ENCODE measurements at places on chromosomes 3 and 15. TPM values are rescaled to one million over a fixed set of nuclear protein-coding genes. Genes with fewer than 3 reads are reported as not detected.

DNA sequence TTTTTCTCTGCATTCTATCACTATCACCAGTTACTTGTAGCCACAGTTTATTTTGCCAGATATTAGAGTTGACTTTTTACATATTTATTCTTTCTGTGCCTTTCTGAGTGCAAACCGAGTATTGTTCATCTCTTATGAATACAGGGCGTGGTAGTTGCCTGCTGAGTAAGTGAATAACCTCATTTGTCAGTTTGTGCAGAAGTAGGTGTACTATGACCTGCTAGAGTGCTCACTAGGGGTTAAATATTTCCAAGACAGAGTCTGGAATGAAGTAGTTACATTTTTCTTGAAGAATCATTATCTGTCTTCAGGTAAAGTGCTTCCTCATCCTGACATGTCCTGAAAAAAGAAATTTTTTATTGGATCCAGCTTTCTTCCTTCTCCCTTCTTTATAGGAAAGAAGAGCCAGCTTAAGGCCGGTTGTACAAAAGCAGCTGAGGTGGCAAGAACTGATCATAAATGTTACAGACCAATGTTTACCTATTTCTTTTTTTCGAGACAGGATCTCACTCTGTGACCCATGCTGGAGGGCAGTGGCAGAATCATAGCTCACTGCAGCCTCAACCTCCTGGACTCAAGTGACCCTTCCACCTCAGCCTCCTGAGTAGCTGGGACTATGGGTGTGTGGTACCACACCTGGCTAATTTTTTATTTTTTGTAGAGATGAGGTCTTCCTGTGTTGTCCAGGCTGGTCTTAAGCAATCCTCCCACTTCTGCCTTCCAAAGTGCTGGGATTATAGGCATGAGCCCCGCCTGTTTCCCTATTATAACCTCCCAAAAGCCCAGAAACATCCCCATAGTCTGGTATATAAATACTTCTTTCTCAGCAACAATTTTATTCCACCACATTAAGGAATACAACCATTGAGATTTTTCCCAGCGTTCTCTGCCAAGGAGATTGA lies 182.5 kb downstream of the TPRG1 start:
- DNase-seq: no peak

GRCh38 chr3:139994891-139995290 lies 59.9 kb downstream of the CLSTN2 start:
- no peak for DNase-seq

Gene TMEM115
- 24.1 TPM for total RNA-seq

GRCh38 chr15:42498212-42499068 lies 3.0 kb downstream of the SNAP23 start:
- no peak for DNase-seq

Gene NR2E3
- total RNA-seq: not detected

- DNase-seq: peak; percentile 21
Measured at GRCh38 chr3:30161375-30161774, 445.0 kb upstream of the TGFBR2 start.

Gene HGD
- total RNA-seq: 7.4 TPM

- DNase-seq: no peak
Measured at GRCh38 chr15:44157679-44158078, 37.4 kb downstream of the FRMD5 start.

Gene LRRC15
- not detected for total RNA-seq

DNA sequence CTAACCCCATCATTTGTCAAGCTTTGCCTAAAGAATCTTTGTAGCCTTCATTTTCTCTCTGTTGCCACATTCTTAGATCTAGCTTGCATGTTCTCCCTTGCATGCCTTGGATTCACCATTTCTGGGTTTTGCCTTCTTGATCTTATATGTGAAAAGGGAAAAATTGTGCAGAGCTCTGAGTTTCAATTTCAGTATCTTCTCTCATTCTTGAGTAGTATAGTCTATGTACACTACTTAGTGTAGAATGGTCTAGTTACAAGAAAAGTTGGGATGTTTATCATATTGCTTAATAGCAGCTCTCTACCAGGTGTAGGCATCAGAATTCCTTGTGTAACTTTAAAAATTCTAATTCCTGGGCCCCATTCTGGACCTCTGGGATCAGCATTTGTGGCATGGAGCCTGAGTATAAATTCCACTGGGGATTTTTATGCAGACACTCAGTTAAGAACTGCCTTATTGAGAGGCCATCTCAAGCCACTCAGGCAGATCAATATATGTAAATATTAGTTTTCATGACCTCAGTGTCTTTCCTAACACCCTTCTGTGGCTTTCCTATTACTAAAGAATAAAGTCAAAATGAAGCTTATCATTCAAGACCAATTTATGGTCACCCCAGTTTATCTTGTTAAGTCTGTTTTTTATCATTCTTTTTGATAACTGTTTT lies 23.4 kb downstream of the GTF2E1 start:
- DNase-seq: no peak

DNA sequence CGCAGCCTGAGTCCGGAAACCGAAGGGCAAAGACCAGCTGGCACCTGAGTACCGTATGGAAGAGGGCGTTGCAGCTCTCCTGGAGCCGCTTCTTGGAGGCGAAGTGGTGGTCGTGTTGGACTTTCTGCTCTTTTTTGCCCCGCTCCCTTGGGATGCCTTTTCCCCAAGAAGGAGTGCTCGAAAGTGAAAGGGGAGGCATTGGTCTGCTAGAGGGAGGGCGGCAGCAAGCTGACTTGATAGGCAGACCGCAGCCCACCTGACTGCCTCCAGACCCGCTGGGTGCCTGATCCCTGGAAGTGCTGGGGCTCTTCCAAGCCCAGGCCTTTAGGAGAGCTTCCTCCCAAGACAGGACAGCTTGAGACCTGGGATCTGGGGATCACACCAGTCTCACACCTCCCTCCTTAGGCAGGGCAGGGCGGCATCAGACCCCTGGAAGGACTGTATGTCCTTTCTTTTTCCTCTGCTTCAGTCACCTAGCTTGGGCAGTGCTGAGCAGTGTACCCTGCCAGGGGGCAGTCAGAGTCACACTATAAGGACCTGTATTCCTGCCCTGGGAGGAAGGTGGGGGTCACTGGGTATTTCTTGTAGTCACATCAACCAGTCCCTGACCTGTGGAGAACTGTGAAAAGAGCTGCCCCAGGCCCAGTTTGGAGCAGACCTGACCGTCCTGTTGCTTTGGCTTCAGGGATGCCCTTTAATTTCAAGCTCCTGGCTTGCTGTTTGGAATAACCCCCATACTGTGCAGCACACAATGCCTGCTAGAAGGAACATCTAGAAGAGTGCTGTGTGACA lies 2.1 kb downstream of the ACVR2B start:
- DNase-seq: peak; percentile 59

- no peak for DNase-seq
Measured at GRCh38 chr3:191808073-191808472, 347.1 kb downstream of the PYDC2 start.

Gene MAGI1
- 36.6 TPM for total RNA-seq

DNA sequence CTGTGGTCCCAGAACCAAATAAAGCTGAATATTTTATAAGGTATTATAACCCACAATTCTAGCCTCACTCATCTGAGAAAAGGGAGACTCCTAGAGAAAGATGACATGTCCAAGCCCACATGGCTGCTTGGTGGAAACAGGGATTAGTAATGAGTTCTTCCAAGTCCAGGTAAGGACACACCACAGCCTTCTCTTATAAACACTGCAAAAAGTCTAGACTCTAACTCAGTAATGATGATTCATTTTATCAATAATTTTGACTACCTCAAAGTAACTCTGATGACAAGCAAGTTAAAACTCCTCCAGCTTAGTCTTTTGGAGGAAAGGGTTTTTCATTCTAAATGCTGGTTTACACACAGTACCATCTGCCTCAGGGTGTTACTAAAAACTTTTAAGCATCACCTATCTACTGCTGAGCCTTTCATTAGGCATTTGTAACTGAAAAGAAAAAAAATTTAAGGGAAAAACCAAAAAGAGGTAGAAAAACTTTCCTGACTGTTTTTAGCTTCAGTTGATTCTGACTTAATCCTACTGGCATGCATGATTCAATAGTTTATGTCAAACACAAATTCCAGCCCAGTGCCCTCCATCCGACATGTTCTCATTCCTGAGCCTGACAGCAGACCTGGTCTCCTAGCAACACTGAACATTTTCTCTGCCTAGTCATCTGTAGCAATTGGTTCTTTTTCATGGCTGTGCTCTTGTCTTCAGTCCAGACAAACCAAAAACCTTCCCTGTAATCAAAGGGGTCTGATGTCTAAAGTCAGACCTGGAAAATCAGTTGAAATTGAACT lies 43.9 kb downstream of the P3H2 start:
- peak; percentile 28 for DNase-seq

DNA sequence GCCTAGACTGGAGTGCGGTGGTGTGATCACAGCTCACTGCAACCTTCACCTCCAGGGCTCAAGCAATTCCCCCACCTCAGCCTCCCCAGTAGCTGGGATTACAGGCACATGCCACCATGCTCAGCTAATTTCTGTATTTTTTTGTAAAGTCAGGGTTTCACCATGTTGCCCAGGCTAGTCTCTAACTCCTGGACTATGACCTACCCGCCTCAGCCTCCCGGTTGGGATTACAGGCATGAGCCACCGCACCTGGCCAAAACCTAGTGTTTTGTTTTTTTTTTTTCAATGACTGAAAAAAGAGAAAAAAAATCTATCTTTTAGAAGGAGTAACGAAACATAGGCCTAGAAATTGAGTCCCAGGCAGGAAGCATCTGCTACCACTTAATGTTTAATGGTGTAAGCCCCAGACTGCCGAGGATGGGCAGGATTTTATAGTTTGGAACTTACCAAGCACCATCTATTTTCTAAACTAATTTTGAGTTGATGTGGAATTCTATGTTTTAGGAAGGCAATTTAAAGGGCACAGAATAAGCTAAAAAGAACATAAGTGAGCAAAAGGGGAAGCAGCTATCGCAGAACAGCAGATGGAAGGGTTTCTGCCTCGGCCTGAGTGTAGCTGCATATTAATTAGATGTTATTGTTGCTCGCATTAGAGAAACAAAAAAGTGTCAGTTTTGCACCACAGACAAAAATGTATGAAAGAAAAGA lies 24.2 kb upstream of the CA12 start:
- DNase-seq: no peak

DNA sequence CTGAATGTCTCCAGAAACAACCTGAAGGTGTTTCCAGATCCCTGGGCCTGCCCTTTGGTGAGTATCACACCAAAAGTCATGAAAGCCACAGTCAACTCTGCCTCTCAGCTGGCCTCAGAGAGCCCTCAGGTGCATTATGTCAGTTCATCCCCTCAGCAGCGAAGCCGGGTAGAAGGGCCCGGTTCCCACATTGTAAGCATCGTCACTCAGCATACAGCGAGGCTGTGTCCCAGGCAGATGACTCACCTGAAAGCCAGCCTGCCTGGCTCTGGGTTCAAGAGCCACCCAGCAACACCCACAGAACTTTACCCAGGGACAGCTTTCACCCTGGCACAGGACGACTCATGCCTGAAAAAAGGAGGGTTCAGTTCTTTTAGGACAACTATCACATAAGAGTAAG lies 91.6 kb downstream of the LRRK1 start:
- DNase-seq: no peak

DNA sequence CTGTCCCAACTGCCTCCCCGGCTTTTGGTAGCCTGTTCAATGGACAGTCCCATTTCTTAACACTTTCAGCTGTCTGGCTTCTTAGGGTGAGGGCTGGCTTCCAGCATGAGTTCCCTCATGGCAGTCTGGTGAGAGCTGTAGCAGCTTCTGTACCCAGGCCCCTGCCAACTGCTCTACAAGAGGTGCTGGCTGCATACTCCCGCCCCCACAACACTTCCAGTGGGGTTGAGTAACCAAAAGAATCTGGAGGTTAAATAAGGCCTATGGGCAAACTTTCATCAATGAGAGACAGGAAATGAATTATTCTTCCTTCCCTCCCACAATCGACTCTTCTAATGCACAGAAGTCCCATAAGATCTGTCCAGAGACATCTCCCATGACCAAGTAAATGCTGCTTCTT lies 145.0 kb downstream of the NEK10 start:
- DNase-seq: no peak

Gene GOLGA6L6
- not detected for total RNA-seq

DNA sequence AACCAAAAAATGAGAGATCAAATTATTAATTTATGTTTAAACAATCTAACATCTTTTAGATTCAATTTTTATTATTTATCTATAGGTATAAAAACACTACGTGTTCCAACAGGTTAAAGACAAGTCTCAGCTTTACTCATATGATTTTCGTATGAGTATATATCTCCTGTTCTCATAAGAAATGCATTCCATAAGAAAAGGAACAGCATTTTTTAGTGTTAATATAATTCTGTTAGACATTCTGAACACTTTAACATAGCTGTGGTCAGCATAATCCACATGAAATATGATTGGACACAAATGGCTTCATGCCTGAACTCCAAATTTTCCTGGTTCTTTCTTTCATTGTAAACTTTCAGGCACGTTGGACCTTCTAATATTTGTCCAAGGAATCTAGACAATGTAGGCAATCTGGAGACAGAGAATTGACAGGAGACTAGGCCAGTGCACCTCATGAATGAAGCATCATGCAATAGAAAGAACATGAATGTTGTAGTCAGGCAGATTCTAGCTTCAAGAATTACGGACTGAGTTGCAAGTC lies 1122.0 kb upstream of the ALCAM start:
- DNase-seq: no peak

GRCh38 chr3:87792534-87793336 lies 266.1 kb downstream of the CGGBP1 start:
- no peak for DNase-seq

GRCh38 chr3:9581742-9582141 lies 28.1 kb upstream of the LHFPL4 start:
- DNase-seq: no peak

GRCh38 chr3:132253262-132253878 lies 63.8 kb upstream of the ACP3 start:
- DNase-seq: peak; percentile 17

DNA sequence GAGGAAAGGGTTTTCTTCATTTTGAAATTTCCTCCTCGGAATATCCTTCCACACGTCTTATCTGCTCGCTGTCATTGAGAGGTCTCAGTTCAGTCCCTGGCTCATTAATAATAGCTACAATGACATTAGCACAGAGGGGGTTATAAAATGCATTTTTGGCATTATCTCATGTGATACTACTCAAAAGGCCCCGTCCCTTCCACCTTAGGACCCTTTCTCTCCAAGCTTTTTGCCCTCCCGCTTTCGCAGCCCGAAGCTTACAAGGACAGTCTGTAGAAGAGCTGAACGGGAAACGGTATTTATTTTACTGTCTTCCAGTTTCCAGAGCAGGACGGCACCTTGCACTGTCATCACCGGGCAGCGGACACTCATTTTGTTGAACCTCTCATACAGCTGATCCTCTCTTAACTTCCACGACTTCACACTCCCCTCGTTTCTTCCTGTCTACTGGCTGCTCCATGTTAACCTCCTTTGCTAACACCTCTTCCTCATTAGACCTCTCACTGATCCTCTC lies 5.6 kb upstream of the PLEKHO2 start:
- no peak for DNase-seq

Gene BNC1
- total RNA-seq: not detected

GRCh38 chr3:126348308-126348920 lies 8.8 kb downstream of the KLF15 start:
- DNase-seq: peak; percentile 9

DNA sequence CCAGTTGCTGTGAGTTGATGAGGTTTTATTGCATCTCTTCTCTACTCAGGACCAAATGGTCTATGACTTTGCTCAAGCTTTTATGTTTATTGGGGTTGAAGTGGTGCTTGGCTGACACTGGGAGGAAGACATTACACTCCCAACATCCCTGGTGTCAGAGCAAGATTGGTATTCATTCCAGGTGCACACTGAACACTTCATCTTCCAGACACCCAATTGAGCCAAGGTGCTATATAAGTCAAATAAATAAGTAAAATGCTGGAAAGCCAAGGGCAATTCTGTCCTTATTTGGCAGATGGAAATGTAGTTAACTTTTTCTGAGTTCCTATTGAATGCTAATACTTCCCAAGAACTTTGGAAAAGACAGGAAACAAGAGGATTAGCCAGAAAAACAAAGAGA lies 53.2 kb upstream of the CDV3 start:
- DNase-seq: no peak

GRCh38 chr3:153052096-153052460 lies 109.9 kb upstream of the RAP2B start:
- peak; percentile 38 for DNase-seq

Data from uterus (tissue), 4 donors.